Activated naive CD4-positive, alpha-beta T cell treated with anti-CD3 and anti-CD28 coated beads, Interleukin-2, amount 10 ng/mL, durations not matched to agents 5 hours and 36 hours (primary cell): ENCODE measurements at places on chromosomes 3 and 15. TPM values are rescaled to one million over a fixed set of nuclear protein-coding genes. Genes with fewer than 3 reads are reported as not detected.

CKMT1B gene
- total RNA-seq: not detected

LRRK1 gene
- total RNA-seq: 1.2 TPM

IL12A gene
- 0.18 TPM for total RNA-seq

SPATA12 gene
- total RNA-seq: not detected

APEH gene
- total RNA-seq: 139 TPM

ACTC1 gene
- not detected for total RNA-seq

GDPGP1 gene
- 10.8 TPM for total RNA-seq

BFSP2 gene
- total RNA-seq: not detected

GABRR3 gene
- total RNA-seq: not detected
